ENCODE measurements at places on chromosomes 6 and 20.

DNA sequence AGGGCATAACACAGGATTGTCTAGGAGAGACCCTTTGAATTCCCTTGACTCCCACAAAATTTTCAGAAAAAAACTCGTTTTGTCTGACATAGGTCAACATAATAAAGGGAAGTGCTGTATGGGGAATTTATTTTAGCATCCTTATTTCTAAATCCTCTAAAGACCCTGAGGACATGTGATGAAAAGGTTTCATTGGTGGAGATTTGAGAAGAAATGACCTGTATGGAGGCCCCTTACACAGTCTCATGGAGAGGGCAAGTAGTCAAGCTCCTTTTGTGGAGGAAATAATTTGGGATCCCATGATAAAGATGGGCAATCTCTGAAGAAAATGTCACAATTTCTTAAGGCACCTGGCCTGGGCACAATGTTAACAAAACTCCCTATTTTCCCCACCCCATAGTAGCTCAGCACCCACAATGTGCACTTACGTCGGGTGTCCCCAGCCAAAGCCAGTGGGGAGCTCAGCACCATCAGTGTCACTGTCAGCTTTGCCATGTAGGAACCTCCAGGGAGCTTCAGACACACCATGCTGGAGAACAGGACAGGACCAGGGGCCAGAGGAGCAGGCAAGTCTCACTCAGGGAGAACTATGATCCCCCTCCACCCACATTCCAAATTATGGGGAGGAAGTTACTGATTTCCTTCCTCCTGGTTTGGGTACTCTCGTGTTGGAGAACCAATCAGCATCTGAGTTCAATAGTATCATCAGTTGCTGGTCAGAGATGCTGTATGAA lies at the start of gene HLA-DRB5:
TSS of gene HLA-DRB5 (minus strand) at position 591 of the 734 bp plus-strand sequence. CDS start at position 528, 63 bp downstream.
- DNase-seq = no peak

GRCh38 chr6:31915756-31916155 lies 11.8 kb upstream of the C2 start:
- DNase-seq = no peak

DNA sequence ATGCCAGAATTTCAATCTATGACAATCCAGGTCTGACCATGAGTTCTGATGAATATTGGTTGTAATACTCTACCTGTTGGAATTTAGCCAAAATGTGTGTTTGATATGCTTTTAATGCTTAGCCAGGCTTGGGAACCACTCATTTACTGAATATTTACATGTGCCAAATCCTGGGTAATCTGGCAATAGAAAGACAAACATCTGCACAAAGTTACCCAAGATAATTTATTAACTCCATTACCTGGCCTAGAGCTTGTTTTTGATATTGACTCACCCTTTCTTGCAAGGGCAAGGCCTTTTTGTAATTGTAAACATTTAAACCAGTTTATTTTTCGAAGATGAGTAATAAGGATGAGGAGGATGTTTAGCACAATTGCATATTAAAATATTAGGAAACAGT lies 13.5 kb upstream of the CD2AP start:
- no peak for DNase-seq

GRCh38 chr6:159952289-159953005 lies 16.4 kb upstream of the IGF2R start:
- DNase-seq = no peak

DNA sequence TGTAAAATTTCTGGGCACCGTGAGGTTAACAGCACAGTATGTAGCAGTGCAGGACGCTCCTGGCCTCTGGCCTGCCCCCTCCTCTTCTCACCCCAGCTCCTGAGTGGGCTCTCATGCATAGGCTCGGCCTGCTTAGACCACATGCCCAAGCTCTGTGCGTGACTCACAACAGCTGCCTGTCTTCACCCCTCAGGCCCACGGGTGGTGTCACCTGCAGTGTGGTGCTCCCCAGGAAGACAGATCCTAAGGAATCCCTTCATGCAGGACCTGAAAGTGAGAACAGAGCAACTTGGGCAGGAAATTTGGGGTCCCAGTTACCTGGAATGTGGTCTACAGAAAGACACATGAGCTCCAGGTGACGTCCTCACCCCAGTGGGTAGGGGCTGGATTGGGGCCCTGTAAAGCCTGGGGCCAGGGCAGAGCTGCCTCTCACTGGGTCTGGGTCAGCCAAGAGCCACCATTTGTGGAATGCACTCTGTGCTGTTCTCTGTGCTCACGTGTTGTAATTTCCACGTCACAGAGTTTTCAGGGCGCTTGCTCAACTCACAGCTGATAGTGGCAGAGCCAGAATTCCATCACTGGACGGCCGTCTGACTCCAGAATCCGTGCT lies 37.0 kb upstream of the PXDC1 start:
- no peak for DNase-seq

DNA sequence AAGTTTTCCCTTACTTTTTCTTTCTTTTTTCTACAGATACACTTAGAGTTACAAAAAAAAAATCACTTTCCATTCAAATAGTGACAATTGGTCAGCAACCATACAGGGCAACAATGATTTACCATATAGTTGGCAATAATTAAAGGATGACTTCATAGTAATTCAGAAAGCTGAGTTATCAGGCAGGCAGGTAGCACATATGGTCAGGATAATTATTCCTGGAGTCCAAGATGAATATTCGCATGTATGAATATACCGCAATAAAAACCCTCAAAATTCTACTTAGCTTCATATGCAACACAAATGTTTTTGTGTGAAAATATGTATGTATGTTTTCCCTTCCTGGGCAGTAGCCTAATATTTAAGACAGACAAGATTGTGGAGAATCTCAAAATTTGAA lies 34.5 kb downstream of the COL19A1 start:
- DNase-seq = no peak

GRCh38 chr20:50247196-50248094 lies 56.8 kb downstream of the CEBPB start:
- DNase-seq = no peak

- no peak for DNase-seq
These were observed 5.3 kb downstream of the APMAP start for GRCh38 chr20:24987244-24987643.

- no peak for DNase-seq
These were observed 36.0 kb upstream of the AKIRIN2 start for GRCh38 chr6:87738000-87738399.

- DNase-seq = no peak
These were observed 5.5 kb upstream of the SALL4 start for GRCh38 chr20:51807720-51808250.

DNA sequence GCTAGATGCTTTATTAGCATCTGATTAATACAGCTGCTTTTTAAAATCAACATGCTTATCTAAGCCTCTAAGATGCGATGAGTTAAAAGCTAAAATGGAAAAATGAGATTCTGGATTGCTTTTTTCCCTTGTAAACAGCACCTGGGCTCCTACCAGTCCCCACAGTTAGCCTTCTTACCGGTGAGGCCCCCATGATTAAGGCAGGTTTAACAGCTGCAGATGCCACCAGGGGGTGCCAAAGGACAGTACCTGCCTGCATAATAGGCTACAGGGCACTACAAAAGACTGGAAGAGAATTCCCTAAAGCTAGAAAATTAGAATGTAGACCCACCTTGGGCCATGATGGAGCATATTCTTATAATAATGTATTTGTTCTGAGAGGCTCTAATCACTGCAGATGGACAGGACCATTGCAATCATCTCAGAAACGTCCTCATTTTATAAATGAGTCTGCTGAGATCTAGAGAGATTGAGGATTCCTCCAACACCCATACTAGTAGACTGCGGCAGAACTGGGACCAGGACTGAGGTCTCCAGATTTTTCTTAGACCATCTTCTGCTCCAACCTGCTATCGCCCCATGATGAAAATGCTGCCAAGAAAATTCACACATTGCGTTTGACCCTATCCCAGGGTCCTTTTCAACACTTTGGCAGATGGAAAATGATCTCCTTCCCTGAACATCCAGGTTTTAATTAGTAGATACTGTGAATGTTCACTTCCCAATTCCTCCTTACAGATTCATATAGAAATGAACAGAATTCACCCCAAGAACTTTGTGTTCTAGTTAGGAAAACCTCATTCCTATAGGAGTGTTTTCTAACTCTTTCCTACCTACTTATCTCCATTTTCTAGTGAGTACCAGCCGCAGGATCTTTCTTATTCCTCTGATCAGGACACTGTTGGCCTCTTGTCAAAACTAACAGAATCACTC lies 148.8 kb downstream of the RPS12 start:
- peak; percentile 69 for DNase-seq

DNA sequence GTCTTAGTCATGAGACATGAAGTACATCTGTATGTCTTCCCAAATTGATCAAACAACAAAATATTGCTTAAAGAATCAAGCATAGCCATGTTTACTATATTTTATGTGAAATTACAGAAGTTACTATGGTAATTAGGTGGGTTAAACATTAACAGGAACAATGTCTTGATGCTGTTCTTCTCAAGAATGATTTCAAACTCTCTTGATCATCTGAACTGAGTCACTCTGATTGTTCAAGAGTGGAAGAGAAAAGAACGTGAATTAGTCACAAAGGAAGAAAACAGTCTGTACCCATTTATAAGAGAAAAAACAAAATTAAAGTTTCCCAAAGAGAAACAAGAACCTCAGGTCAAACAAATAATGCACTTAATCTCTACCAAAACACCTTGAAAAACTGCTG lies 62.2 kb upstream of the NUP153 start:
- no peak for DNase-seq

DNA sequence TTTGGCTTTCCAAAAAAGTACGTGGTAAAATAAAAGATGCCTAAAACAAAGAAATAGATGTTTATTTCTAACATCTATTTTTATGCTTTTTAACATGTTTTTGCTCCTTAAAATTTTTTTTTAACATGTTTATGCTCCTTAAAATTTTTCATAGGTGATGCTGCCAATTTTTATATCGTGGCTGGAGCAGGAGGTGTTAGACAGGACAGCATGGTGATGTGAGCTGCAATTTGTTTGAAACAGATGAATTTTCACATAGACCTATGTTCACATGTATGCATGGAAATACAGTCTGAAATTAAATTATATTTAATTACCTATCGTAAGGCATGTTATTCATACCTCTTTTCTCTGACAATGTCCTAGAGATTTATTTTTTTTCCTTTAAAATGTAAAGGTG lies 784.8 kb downstream of the EPHA7 start:
- DNase-seq = no peak

- no peak for DNase-seq
These were observed 712.9 kb upstream of the MAP3K7 start for GRCh38 chr6:91299544-91300491.

DNA sequence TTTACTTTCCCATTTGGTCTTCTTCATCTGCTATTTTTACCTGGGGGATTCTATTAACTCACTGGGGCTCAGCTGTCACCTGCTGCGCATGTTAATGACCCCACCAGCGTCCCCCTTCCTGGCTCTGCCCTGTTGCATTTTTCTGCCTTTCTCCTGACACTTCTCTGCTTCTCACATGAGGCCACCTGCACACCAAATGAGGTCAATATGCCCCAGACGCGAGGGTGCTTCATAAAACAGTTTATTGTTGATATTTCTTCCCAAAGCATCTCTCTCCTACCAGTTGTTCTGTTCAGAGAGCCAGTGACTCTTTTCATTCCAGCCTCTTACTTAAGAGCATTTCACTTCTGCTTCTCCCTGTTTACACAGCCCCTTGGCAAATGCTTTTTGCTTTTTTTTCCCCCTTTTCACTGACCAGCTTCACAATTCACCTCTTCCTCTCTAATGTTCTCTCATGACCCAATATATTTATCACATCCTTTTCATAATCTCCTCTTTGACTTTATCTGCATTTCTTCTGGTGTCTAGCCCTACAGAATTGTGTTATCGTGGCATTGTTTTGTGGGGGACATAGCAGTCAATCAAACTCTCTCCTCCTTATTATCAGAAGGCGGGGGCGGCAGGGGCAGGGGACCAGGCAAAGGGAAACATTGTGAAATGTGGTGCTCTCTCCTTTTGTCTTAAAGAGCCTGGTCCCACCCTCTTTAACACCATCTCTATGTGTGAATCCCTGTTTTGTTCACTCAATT lies 545.8 kb upstream of the CITED2 start:
- DNase-seq = no peak

GRCh38 chr6:42509765-42510164 lies 54.1 kb upstream of the UBR2 start:
- no peak for DNase-seq

- DNase-seq = no peak
These were observed 7.5 kb downstream of the FERMT1 start for GRCh38 chr20:6115221-6115895.

GRCh38 chr6:41527721-41528408 lies 18.3 kb upstream of the FOXP4 start:
- DNase-seq = no peak

- DNase-seq = no peak
These were observed 949.9 kb upstream of the FLRT3 start for GRCh38 chr20:15287329-15287728.

- DNase-seq = no peak
These were observed 34.2 kb downstream of the CLVS2 start for GRCh38 chr6:123030282-123030681.

DNA sequence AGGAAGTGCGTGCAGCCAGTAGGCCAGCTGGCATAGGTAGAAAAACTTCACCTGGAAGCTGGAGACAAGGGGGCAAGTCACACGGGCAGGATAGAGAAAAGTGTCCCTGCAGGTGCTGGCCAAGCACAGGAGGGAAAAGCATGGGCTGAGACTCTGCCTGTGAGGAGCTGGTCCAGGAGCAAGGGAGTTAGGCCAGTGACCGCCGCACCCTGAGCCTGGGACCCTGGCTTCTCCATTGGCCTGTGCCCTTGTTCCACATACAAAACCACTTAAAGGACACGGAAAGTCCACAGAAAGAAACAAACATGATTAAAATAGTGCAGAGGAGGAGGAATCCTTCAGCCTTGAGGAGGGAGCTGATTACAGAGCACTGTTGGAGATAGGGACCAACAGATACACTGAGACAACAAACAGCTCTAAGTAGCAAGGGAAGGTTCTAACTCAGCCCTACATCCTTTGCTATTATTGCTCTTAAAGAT lies 68.6 kb downstream of the TRAM2 start:
- no peak for DNase-seq

GRCh38 chr6:117540670-117541069 lies 58.2 kb downstream of the DCBLD1 start:
- no peak for DNase-seq

GRCh38 chr20:48674461-48674860 lies 153.3 kb downstream of the PREX1 start:
- no peak for DNase-seq

- no peak for DNase-seq
These were observed 112.2 kb upstream of the ARMC2 start for GRCh38 chr6:108736002-108736361.

DNA sequence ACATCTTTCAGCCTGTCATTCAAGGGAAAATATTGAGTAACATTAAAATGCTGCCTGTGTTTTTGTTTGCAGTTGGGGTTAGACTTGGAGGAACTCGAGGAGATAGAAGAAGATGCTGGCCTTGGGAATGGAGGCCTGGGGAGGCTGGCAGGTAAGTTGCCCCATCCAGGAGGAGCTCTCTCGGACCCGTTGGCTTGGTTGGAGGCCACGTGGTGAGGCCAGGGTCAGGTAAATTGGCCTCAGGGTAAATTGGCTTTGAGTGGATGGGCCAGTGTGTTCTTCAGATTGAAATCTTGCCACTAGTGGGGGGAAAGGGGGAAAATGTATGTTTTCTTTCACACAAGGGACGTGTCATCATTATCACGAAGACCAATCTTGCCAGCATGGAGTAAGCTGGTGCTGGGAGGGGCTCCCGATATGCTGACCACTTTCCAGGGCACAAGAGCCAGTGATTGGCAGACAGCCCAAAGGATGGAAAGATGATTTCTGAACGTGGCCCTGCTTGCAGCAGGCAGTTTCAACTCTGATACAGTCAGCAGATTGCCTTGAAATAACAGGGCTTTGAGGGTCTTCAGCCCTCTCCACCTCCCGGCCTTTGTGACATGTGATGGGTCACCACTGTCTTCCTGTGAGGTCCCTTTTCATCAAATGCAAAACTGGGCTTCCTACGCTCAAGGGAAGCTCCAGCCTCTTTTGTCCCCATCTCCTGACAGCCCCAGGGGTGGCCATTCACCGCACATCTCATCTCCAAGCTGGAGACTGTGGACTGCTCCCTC lies 21.4 kb downstream of the PYGB start:
- no peak for DNase-seq

All from MM.1S (cell line).